ENCODE measurements at places on chromosomes 2 and 18. TPM values are rescaled to one million over a fixed set of nuclear protein-coding genes. Genes with fewer than 3 reads are reported as not detected.

SP5 gene
- not detected for total RNA-seq

MATN3 gene
- total RNA-seq, result 0.85 TPM

LYPD6 gene
- total RNA-seq, result 1.7 TPM

CHRNA1 gene
- not detected for total RNA-seq

B3GNT7 gene
- total RNA-seq, result 1.7 TPM
